ENCODE measurements at places on chromosomes 2 and 18.

DNA sequence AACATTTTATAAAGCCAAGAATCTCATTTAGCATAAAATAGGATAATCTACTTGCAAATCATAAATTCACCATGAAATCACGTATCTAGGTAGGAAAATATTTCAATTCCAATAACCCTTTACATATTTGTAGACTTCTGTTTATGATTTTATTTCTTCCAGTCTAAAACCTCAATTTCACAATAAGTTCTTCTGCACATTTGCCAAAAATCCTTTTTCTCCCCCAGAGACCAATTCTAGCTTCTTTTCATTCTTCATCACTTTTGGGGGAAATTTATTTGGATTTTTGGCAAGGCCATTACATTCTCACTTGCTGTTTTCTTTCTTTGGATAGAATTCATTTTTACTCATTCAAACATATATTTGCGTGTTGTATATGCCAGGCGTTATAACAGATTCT lies 86.8 kb downstream of the SPRED2 start:
- no peak for DNase-seq

- no peak for DNase-seq
Measured at GRCh38 chr2:42317486-42317885, 43.5 kb downstream of the COX7A2L start.

GRCh38 chr2:169361706-169362117 lies 622 bp downstream of the LRP2 start:
- no peak for DNase-seq

- DNase-seq = no peak
Measured at GRCh38 chr18:3345452-3345851, 83.5 kb downstream of the MYL12B start.

GRCh38 chr2:217220228-217221013 lies 360.6 kb upstream of the TNP1 start:
- DNase-seq = no peak

DNA sequence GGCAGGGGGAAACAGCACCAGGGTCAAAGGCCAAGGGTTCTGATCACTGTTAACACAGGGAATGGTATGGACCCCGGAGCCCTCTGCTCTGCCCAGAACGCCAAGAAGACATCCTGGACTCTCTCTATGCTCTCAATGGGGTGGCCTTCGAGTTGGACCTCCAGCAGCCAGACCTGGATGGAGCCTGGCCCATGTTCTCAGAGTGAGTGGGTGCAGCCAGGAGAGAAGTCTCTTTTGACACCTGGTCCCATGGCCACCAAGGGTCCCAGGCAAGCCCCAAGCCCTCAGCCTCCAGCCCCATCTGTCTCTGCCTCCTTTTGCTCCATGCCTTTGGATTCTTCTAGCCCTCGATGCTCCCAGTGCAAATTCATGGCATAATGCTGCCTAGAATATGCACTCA lies 4.1 kb downstream of the RUFY4 start:
- no peak for DNase-seq

DNA sequence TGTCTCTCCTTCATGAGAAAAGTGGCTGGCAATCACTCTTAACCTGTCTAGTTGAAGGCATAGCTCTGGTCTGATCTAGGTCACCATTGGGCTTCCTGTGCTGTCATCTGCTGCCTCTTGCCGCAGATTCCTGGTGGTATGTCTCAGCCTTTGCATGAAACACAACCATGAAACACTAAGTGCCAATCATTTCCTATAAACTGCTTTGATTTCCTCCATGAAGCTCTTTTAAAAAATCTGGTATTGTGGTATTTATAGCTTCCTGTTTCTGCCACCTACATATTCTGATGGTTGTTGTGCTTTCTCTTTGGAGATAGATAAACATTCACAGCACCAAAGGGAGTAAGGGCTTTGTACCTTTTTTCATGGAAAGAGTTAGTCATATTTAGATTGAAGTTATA lies 120.0 kb upstream of the EPC2 start:
- DNase-seq = no peak

GRCh38 chr2:223005496-223005895 lies 46.5 kb upstream of the KCNE4 start:
- no peak for DNase-seq

GRCh38 chr18:53115876-53116585 lies 776.0 kb downstream of the DCC start:
- no peak for DNase-seq

DNA sequence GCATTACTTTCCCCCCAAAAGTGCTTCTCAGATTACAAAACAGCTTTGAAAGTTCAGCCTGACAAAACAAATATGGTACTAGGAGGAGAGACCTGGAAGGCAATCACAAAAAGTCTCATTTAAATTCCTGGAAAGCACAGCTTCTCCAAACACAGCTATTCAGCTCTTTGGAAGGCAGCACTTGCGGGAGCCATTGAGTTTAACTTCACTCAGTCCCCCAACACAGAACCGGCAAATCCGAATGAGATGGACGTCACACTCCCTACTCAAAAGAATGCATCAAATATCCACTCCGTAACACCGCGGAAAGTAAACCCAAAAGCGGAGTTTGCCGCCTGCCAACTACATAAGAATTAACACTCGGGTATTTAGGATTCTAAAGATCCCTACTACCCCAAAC lies 638 bp downstream of the ST6GAL2 start:
- no peak for DNase-seq

- no peak for DNase-seq
Measured at GRCh38 chr2:219508971-219509779, 5.1 kb upstream of the ASIC4 start.

DNA sequence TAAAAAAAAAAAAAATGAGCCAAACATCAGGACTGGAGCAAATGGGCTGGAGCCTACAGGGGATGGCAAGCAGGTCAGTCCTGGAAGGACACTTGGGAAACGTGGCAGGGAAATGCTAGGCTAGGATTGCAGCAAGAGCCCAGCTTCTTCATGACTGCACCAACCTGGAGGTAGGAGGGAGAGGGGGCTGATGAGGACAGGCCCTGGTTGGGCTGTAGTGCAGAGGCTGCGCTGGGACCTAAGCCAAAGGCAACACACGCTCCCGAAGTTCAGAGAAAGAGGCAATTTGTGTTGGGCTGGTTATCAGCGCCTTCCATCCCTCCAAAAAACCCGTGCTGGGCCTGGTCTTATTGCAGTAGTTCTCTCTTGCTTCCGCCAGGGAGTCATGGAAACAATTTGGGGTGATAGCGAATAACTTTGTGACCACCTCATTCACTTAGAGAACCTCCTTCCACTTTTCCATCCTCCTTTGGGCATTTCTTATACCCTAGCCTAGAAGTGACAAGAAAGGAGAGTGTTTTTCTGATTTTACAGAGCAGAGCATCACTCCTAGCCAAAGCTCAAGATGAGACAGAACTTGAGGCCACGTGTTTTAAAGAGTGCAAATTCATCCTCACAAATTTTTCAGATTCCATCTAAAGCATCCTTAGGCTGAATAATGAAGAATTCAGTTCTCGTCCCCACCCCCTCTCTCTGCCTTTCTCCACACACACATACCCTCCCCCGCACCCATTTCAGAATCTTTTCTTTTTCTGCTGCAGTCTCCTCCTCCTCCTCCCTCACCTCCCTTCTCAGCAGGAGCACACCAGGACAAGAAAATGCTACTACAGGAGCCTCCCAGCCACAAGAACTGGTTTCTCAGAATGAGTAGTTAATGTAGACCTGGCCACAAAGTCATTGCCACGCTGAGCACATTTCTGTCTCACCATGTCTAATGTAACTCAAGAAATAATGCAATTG lies 82.5 kb upstream of the STPG4 start:
- no peak for DNase-seq

GRCh38 chr2:63617366-63617765 lies 28.6 kb downstream of the MDH1 start:
- no peak for DNase-seq

DNA sequence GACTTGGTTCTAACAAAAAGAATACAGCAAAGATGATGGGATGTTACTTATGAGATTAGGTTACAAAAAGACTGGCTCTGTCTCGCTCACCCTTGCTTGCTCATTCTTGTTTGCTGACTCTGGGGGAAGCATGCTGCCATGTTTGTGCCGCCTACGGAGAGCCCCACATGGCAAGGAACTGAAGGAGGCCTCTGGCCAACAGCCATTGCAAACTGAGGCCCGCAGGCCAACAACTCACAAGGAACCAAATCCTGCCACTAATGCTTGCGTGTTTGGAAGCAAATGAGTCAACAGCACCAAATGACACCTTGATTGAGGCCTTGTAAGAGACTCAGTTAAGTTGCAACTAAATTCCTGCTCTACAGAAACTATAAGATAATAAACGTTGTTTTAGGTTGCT lies 297.6 kb upstream of the STON1 start:
- no peak for DNase-seq

- no peak for DNase-seq
Measured at GRCh38 chr2:12440731-12441130, 276.0 kb upstream of the TRIB2 start.

DNA sequence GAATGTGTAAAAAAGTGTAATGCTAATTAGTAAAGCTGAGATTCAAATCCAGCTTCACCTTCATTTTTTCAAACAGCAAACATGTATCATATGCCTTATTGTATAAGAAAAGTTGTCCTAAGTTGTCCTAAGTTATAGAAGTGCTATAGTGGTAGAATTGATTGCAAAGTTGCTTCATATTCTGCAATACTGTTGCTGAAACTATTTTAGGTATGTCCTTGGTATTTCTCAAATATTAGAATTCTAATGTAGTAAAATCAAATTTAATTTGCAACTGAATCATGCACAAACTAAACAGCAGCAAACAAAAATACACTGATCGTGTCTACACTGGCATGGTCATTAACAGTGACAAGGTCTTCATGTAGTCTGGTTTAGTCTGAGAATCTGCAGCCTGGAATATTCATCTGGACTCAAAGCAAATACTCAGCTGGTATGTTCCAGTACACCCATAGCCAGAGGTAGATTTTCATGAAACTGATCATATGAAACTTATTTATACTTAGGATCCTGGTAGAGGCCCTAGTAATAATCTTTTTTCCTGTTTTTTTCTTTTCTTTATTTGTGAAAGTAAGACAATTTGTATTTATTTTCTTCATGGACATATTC lies 555.6 kb upstream of the ZEB2 start:
- DNase-seq = no peak

Measured in GM04504 (cell line).